ENCODE measurements at places on chromosomes 7 and 10. TPM values are rescaled to one million over a fixed set of nuclear protein-coding genes. Genes with fewer than 3 reads are reported as not detected.
A peak's percentile ranks its signal among the peaks of the same experiment; 100 is the strongest.

DNA sequence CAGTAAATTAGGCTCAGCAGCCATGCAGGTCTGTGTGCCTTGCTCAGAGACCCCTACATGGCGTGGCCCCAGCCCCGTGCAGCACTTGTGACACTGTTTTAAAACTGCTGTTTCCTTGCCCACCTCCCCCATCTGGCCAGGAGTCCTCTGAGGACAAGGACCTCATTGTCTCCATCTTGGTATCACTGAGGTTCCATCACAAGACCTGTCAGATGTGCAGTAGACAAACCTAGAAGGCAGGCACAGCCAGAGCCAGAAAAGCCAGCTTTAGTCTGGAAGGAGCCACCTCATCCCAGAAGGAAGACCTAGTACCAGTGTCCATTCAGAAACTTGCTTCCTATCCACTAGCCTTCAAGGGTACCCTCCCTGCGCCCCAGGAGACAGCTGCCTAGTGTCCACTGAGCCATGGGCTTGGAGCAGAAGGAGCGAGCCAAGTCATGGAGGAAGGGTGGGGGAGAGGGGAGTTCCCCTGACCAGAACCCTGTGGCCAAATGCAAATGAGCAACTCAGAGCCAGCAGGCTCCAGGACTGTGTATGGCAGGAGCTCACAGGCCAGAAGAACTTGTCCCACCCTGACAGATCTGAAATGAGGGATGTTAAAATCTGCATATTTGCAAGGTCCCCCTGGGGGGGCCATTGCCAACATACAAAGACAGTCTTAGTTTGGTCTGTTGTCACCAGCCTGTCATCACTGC is 176.1 kb downstream of the SH3PXD2A start:
- DNase-seq = peak; percentile 39

- peak; percentile 34 for DNase-seq
Measured at GRCh38 chr10:132481690-132482089, 55.9 kb upstream of the INPP5A start.

GRCh38 chr7:70592171-70592570 is 539.8 kb upstream of the GALNT17 start:
- DNase-seq = no peak

DNA sequence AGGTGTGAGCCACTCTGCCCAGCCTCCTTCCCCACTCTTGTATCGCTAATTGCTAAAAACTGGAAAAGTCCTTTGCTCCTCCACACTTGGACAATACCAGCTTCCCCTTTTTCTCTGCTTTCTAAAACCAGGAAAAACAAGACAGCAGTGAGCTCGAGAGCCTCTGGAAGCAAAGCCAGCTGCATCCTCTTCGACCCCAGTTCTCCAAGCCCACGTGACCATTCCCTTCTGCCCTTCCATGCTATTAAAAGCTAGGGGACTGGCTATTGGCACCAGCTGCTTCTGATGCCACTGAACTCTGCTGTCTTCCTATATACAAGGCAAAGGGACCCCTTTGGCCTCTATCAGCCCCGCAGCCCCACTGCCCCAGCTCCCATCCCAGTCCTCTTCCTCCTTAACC is 92.2 kb downstream of the SPDYE5 start:
- DNase-seq = no peak

Gene GNGT1
- not detected for polyA plus RNA-seq
